Fibroblast of the conjunctiva (primary cell): ENCODE measurements at places on chromosomes 5 and 9.

DNA sequence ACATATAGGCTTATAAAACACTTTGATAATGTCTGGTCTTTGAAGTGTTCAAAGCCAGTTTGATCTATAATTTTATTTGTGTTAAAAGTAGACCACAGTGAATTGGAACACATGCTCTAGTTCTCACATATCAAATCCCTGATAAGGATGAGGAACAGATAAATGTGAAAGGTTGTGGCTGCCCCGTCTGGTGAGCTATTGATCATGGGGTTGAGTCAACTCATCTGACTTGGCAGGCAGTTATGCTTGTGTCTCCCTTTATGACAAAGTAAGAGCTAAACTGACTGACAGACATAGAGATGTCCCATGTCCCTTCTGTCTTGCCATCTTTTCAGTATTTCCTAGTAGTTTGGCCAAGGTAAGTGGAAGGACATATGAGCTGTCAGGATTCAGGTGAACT lies 2.9 kb upstream of the ERMP1 start:
- DNase-seq: no peak

DNA sequence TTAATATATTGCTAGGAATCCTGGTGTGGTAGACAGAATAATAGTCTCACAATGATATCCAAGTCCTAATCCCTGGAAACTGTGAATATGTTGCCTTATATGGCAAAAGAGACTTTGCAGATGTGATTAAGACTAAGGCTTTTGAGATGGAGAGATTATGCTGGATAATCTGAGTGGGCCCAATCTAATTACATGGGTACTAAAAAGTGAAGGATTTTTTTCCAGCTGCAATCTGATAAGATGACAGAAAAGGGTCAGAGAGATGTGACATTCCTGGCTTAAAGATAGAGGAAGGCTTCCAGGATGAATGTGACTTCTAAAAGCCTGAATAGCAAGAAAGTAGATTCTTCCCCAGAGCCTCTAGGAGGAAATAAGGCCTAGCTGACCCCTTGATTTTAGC lies 80.7 kb upstream of the MPDZ start:
- no peak for DNase-seq

DNA sequence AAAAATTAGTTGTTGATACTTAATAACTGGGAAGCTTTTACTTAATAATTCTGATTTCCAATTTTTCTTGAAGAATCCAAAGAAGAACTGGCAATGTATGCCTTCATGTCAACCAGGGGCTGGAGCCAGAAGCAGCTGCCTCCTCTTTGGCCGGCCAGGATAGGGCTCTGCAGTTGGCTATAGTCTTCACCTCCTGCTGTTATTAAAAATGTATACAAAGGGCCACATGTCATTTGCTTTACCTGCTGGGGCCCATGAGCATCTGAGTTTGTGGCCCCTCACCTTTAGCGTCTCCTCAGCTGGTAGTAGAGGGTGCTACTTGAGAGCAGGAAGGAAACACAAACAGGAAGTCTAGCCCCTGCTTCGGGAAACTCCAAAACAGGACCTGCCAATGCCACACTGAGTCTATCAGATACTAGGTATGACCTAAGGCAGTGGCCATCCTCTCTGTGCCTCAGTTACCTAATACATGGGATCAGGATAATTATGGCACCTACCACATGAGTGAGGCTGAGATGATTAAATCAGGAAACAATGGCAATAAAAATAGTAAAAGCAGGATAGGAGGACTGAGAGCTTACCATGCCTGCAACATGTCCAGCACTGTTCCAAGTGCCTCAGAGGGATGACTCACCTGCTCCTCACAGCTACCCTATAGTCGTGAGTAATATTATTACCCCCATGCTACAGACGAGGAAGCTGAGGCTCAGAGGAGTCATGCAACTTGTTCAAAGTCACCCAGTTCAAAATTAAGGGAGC lies 21.3 kb downstream of the CCDC69 start:
- no peak for DNase-seq

- DNase-seq: no peak
Measured at GRCh38 chr9:116027951-116028350, 125.6 kb upstream of the PAPPA start.

DNA sequence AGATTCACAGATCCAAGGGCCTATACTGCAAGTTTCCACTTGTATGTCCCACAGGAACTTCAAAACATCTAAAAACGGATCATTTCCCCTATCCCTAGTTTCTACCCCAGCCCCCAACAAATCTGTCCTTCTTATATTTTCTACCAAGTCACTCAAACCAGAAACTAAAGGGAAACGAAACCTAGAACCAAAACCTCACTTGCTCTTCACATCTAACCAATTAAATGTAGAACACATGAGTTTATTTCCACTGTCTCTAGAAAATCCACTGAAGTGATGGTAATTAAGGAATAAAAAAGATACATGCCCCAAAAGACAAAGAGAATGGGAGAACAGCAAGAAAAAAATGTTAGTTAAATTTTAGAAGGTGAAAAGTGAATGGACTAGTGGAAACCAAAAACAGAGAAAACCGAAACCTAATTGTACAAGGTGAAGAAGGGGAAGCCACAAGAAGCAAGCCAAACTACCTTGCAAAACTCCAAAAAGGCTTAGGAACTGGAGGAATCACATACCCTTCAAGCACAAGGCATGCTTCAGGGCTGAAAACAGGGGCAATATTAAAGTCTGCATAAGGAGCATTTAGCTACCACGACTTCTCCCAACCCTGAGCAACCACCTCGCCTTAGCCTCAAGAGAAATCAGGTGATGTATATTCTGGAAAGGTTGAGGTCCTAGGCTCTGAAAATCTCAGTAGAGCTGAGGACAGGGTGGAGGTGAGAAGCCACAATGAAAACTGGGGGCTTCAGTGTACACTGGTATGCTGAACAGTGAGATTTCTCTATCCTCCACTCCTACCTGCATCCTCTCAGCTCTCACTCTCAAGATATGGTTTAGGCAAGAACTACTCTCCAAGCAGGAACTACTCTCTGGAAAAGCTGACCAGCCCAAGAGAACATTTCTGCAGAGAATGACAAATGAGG lies 11.1 kb downstream of the SMU1 start:
- DNase-seq: no peak
